Activated naive CD8-positive, alpha-beta T cell treated with anti-CD3 and anti-CD28 coated beads, Interleukin-2, amount 50 U/mL, for 16 hours (primary cell): ENCODE measurements at places on chromosomes 13 and 19.

DNA sequence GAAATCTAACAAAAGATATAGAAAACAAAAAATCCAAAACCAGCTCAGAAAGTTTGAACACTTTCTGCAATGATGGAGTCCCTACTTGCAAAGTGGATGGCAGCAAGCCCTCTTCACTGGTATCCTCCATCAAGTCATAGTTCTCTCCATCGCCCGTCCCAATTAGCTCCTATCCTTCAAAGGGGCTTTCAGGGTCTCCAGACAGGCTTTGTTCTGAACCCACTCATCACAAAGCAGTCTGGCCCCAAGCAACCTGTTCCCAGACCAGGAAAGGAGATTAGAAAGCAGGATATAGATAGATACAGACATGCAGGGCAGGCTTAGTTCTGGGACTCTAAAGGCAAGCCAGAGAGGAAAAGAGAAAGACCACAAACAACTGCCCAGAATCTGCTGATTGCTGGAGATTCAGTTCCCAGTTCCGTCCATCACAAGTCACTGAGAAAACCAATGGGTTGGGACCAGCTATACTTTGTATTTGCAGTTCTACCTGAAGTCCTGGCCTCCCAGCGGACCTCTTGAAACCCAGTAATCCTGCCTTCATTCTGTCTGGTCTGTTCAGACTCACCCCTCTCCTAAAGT, 47.2 kb upstream of the EPHX3 start:
- no peak for DNase-seq

GRCh38 chr19:14542711-14543328, 13.4 kb downstream of the TECR start:
- no peak for DNase-seq

GRCh38 chr13:106139377-106139776, 396.1 kb downstream of the EFNB2 start:
- no peak for DNase-seq

DNA sequence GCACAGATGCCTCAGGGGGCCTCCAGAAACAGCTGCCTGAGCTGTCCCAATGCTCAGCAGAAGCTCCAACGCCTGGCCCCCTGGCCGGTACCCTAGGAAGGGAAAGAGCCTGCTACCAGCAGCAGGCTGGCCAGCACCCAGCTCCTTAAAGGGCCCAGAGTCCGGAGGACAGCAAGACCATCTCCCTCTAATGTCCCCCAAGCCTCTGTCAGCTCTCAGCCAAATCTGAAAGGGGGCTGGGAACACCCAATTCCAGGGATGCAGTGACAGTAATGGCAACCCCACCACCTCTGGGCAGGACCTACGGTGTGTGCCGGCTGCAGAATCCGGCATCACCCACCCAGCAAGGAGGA, 4.2 kb downstream of the PPP6R1 start:
- no peak for DNase-seq

DNA sequence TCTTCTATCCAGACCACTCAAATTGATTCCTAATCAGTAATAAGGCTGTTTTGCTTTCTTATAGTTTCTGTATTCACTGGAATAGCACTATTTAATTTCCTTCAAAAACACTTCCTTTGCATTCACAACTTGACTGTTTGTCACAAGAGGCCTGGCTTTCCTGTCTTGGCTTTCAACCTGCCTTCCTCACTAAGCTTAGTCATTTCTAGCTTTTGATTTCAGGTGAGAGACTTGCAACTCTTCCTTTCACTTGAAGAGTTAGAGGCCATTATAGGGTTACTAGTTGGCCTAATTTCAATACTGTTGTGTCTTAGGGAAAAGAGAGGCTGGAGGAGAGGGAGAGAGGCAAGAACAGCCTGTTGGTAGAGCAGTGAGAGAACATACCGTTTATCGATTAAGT, 47.0 kb downstream of the SACS start:
- DNase-seq = no peak

GRCh38 chr13:80038371-80038770, 302.6 kb downstream of the SPRY2 start:
- no peak for DNase-seq

DNA sequence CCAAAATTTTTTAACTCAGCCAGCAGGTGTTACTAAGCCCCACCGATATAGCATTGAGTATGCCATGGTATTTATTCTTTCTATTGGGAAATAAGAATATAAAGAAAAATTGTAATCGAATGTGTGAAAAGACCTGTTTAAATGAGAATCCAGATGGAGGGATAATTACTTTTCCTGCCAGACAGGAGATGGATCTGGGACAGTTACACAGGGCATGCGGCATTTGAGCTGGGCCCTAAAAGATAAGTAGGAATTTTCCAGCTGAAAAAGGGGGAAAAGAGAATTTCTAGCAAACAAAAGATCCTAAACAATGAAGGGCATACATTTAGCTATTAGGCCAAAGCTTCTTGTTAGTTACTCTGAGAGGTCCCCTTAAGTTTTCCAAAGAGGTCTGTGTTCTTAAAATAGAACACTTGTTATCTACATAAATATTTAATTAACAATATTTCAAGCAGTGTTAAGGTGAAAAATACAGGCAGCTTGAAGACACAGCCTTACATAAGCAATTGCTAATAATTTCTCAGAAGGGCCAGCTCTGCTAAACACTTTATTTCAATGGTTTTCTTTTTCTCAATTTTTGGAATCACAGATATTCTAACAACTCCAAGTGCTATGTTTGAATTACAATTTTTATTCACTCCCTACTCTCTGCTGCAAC, 63.7 kb downstream of the TBC1D4 start:
- no peak for DNase-seq

DNA sequence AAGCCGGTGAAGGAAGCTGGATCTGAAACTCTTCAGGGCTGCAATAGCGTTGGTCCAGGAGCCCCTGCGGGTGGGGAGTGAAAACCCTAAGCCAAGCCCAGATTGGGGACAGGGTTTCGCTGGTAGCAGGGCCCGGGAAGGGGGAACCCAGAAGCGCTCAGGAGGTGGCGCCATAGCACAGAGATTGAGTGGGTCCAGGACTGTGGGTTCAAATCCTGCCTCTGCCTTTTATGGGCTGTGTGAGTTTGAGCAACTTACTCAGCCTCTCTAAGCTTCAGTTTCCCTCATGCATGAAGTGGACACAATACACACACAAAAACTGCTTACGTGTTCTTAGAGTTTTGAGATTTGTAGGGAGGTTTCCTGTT, 8.3 kb upstream of the SYCN start:
- DNase-seq = peak; percentile 21

DNA sequence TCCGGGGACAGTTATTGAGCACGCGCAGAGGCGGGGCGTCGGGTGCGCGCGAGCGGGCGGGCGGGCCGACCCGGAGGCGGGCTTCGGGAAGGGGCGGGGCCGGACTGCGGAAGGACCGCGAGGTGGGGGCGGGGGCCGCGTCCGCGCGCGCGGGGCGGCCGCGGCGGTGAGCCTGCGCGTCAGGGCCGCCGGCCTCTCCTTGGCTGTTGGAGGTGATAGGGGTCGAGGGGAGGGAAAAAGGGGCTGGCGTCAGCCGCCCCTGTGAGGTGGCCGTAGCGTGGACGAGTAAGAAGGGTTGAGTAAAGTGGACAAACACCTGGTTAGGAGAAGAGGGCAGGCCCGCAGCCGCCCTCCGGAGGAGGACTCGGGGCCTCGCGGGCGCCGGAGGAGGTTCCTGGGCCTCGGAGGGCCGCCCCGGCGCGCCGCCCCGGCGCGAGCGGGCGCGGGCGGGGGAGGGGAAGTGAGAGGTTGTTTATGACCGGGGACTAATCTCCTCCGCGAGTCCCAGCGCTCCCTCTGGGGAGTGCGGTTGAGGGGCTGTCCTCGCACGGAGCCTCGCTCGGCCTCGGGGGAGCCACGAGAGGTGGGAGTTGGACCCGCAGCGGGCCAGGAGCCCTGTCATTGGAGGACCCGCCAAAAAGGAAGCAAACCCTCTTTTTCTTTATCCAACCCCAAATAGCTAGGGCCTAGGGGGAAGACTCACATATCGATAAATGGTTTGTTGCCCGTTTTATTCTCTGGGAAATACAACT, 547 bp upstream of the INTS6 start:
- peak; percentile 51 for DNase-seq
